ENCODE measurements at places on chromosomes 7 and 10.

DNA sequence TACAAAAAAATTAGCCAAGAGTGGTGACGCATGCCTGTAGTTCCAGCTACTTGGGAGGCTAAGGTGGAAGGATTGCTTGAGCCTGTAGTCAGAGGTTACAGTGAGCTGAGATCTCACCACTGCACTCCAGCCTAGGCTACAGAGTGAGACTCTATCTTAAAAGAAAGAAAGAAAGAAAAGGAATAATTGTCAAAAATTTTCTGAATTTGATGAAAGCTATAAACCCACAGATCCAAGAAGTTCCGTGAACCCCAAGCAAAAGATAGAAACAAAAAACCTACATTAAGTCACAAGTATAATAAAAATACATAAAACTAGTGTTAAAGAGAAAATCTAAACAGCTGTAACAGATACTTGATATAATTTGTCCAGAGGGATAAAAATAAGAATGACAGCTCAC is 60.1 kb upstream of the KMT2C start:
- no peak for DNase-seq

- DNase-seq = no peak
Measured at GRCh38 chr10:33609546-33609945, 275.1 kb upstream of the NRP1 start.

GRCh38 chr7:74023092-74023536 is 4.9 kb upstream of the ELN start:
- no peak for DNase-seq

GRCh38 chr10:125024497-125025234 is 82.7 kb downstream of the ZRANB1 start:
- no peak for DNase-seq

- DNase-seq = no peak
Measured at GRCh38 chr10:98418665-98419468, 3.9 kb upstream of the PYROXD2 start.

DNA sequence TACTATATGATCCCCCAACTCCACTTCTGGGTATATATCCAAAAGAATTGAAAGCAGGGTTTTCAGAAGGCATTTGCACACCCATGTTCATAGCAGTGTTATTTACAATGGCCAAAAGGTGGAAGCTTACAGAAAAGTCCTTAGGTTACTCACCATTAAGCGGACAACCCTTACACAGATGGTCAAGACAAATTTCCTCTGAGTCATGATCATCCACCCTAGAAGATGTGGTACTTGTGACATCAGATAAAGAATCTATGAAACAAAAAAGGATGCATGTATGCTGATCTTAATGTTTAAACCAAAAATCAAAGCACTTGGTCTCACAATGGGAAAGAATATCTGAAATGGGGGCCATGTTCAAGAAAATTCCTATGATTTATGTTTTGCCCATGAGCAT is 31.1 kb downstream of the ZC3HAV1 start:
- no peak for DNase-seq

DNA sequence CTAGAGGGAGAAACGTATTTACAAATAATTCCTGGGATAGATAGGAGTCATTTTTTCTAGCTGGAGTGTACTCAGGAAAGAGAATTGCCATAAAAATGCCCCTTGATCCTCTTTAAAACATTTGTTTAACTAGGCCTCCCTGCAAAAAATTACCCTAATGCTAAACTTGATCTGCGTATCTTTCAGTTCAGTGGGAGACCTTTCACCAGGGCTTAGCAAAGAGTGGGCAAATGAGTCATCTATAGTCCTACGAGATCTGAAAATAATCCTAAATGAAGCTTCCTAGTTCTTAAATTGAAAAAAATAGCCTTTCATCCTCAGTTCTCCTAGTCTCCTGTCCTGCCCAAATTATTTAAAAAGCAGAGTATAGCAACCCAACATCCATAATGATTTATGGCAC is 198.6 kb upstream of the FRMD4A start:
- DNase-seq = no peak

- DNase-seq = no peak
Measured at GRCh38 chr10:659688-660141, 29.8 kb downstream of the DIP2C start.

- DNase-seq = no peak
Measured at GRCh38 chr10:10967581-10968256, 50.0 kb upstream of the CELF2 start.

DNA sequence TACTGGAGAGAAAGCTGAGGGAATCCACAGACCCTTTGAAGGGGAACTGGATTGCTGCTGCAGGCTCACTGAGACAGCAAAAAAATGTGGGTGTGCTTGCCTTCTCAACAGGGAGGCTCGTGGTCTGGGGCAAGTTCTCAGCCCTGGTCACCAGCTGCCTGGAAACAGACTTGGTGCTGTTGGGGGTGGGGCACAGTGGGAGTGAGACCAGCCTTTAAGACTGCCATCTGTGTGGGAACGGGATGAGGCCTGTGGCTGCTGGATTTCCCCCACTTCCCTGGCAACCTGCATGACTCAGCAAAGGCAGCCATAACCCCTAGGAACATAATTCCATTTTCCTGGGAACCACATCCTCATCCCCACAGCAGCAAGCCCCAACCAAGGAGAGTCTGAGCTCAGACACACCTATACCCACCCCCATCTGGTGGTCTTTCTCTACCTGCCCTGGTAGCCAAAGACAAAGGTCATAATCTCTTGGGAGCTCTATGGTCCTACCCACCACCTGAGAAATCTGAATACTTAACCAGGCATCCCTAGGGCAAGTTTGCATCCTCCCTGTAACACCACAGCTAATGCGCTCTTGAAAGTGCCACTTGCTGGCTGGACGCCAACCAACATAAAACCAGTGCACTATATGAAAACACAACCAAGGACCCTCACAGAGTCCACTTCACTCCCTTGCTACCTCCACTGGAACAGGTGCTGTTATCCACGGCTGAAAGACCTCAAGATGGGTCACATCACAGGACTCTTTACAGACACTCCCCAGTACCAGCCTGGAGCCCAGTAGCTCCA is 45.0 kb upstream of the TFEC start:
- no peak for DNase-seq

DNA sequence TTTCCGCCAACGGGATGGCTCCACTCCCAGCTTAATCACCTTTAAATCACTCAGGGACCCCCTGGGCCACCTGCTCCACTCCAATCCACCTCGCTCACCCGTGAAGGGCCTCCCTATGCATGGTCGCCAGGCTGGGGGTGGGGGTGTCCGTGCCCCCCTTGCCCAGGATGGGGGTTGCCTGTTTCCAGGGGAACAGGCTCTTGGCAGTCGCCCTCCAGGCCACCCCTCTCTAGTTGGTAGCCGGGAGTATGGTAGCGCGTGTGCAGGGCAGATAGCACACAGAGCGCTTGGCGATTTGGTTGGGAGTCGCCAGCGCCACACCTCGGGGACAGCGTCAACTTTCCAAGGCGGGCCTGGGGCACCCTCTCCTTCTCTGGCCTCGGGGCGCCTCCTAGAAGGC is 134.9 kb upstream of the ZNF92 start:
- no peak for DNase-seq

DNA sequence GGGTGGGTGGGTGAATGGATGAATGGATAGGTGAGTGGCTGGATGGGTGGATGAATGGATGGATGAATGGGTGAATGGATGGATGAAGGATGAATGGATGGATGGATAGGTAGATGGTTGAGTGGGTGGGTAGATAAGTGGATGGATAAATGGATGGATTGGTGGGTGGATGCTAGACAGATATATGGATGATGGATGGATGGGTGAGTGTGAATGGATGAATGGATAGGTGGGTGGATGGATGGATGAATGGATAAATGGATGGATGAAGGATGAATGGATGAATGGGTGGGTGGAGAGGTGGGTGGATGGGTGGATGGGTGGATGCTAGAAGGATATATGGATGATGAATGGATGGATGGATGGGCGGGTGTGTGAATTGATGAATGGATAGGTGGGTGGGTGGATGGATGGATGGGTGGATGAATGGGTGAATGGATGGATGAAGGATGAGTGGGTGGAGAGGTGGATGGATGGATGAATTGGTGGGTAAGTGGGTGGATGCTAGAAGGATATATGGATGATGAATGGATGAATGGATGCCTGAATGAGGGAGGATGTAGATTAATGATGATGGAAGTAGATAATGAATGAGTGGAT is 20.4 kb downstream of the ELFN1 start:
- no peak for DNase-seq

DNA sequence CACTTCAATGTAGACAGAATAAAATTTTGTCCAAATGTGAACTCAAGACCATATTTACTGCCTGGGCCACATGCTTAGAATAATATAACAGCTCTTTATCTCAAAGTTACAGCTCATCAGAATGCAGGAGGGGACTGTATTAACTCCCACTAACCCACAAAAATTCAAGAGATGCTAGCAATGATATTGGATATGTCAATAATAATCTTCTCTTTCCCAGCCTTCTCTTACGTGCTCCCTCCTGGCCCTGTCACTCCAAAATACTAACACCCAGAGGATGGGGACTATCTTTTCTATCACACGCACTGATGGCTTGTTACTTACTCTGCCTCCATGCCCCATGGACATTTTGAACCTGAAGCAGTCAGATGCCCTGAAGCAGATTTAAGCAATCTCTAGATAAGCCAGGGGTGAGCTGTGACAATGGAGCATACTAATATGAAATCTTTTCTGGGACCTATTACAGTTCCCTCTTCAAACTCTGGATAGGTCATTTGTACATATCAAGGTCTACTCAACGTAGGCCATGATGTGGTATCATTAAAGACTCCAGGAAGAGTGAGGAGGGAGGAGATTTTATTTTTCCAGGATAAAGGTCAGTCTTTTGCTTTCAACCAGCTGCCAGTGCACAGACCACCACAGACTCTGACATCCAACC is 803.0 kb downstream of the GRM8 start:
- no peak for DNase-seq

DNA sequence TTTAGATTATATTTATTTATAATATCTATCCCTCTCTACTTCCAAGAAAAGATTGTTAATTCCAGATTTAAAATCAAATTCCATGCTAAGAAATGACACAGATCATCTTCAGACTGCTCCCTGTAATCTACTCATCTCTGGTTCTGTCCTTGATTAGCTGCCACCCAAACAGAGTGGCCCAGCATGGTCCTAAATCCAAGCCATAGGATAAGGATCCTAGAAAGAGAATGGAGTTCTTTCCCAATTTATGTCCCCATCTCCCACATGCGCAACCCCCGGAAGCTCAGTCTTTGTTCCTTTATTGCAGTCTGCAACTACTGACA is 23.4 kb upstream of the HDAC9 start:
- no peak for DNase-seq

- no peak for DNase-seq
Measured at GRCh38 chr7:25949736-25950487, 202.1 kb upstream of the NFE2L3 start.

DNA sequence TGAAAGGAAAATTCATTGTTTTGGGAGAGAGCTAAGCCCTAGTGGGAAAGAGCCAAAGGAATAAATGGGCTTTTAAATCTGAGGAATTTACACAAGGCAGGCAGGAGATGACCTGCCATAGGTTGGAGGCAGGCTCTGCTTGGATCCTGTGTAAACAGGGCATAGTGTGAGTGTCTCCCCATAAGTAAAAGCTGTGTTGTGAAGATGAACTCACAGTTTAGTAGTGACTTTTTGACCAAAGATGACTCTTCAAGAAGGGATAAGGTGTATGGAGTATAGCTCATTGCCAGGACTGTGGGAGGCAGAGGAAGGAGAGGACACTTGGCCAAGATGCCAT is 63.2 kb downstream of the KAT6B start:
- DNase-seq = no peak

GRCh38 chr7:27097686-27098577 is 2.1 kb upstream of the HOXA1 start:
- DNase-seq = no peak

GRCh38 chr10:80277567-80278250 is 11.7 kb downstream of the MAT1A start:
- DNase-seq = no peak

- DNase-seq = no peak
Measured at GRCh38 chr7:23369695-23370404, 70.7 kb downstream of the MALSU1 start.

DNA sequence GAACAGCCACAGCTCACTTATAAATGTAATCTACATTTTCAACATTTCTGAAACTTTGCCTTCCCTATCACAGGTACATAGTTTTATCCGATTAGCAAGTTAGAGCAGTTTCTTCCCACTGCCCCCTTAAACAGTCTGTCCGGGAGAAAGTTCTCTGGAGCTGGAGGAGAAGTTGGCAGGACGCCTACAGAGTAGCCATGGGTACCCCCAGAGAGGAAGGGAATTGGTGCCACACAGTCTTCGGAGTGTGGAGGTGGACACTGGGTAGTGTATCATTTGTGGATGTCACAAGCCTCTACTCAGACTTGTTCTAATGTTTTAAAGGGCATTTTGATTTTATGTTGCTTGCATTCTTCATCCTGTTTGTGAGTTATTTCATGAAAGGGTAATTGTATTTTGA is 39.0 kb downstream of the TAF3 start:
- DNase-seq = no peak

DNA sequence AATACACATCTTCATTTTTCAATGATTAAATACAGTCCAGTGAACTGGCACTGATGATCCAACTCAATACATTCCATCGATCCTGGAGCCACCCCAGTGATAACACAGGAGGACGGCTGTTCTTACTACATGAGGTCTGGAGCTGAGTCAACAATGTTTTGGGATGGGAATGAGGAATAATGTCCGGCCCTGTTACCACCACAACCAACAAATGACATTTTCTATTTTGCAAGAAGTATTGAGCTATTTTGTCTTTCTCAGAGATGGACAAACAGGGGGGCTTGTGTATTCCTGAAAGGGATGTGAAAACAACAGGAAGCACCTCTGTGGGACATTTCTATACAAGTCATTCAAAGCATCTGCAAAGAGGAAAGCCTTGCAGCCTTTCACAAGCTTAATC is 249.2 kb downstream of the PARD3 start:
- no peak for DNase-seq
